ENCODE measurements at places on chromosomes 12 and 14. TPM values are rescaled to one million over a fixed set of nuclear protein-coding genes. Genes with fewer than 3 reads are reported as not detected.

Gene L3HYPDH
- 10.1 TPM for total RNA-seq

Gene KCNC2
- total RNA-seq: not detected

Gene B4GALNT3
- 3.5 TPM for total RNA-seq

Gene TSPAN11
- total RNA-seq: not detected

Gene CLEC6A
- not detected for total RNA-seq

DNA sequence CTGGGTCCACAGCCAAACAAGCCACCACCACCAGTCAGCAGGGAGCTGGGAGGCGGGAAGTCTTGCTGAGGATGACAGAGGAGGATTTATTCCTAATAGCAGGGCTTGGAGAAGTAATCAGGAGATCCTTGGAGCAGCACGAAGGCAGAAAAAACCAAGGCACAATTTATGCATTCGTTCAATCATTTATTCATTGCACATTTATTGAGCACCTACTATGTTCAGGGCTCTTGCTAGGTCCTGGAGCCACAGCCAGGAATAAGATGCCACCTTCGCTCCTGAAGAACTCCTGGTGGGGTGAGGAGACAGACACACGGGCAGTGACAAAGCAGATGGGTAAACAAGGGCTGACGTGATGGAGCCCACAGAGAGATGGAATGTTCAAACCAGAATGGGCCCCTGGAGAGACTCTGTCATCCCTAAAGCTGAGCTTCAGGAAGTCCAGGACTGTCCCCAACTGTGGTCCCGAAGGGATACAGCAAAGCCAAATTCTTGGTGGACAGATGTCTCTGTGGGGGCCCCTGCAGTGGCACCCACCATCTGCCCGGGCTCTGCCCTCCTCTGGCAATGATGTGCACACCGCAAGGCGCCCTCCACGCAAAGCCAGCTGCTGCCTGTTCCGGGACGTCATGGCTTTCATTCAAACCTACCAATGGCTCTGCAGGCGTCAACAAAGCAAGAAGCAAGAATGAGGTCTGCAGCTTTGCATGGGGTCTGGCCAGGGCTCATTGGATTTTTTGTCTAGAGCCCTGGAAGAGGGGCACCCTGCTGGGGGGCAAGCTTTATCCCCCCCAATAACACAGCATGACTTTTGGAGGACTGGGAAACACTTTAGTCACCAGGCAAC lies 3.0 kb upstream of the TESC start:
- DNase-seq: no peak

GRCh38 chr12:66694666-66695613 lies 16.1 kb upstream of the GRIP1 start:
- DNase-seq: no peak

DNA sequence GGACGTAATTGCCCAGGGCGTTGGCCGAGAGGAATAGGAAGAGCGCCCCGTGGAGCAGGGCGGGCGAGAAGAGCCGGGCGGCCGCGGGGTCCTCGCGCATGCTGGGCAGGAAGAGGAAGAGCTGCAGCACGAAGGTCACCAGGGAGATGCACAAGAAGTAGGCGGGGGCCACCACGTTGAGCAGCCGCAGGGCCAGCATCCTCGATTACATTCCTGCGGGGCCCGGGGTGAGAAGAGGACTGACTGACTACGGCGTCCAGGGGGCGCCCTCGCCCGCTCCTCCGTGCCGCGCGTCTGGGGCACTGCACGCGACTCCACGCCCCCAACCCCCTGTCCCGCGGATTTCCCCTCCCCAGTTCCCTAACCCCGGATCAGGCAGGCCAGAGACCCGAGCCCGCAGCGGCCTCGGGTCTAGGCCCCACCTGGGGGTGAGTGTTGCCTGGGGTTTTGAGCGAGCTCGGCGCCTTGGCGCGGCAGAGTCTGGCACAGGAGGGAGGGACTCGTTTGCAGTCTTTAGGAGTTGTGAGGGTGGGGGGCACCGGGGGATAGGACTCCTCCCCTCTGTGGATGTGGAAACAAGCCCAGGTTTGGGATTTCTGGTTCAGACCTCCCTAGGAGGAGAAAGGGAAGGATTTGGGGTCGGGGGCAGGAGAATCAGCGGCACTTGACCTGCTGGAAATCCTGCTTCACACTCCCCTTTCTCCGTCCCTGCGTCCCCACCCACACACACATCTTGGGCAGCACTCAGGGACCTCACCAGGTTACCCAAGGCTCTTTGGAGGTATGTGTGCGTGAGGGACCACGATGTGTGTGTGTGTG lies 1.8 kb downstream of the ZDHHC22 start:
- DNase-seq: peak; percentile 11

DNA sequence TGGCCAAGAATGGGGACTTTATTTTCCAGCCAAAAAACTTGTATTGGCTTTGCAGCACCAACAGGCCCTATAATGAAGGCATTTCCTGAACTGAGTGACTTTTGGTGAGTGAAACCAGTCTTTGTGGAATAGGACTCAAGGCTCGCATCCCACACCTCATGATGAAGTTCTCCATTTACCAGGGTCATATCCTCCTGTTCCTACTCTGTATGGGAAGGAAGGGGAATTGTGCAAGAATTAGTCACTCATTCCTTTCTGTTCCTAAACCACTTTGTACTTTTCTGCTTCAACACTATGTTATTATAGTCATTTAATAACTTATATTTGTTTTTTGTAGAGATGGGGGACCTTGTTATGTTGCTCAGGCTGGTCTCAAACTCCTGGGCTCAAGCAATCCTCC lies 2.3 kb upstream of the SPATS2 start:
- no peak for DNase-seq

DNA sequence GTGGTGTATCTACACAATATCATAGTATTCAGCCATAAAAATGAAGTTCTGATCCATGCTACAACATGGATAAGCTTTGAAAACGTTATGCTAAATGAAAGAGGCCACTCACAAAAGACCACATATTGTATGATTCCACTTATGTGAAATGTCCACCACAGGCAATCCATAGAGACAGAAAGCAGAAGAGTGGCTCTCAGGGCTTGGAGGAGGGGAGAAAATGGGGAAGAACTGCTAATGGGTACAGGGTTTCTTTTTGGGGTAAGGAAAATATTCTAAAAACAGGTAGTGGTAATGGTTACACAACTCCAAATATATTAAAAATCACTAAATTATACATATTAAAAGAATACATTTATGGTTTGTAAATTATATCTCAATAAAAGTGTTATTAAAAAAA lies 16.5 kb downstream of the SCNN1A start:
- no peak for DNase-seq
